ENCODE measurements at places on chromosomes 7 and 10. TPM values are rescaled to one million over a fixed set of nuclear protein-coding genes. Genes with fewer than 3 reads are reported as not detected.

HGF gene
- 1.7 TPM for total RNA-seq

ADRB1 gene
- 1.6 TPM for total RNA-seq

PCLO gene
- total RNA-seq, result 66.6 TPM

TMEM273 gene
- total RNA-seq, result 2.8 TPM

GFRA1 gene
- 30.4 TPM for total RNA-seq

BLNK gene
- total RNA-seq, result 0.27 TPM

ADIRF gene
- 3.2 TPM for total RNA-seq

SCART1 gene
- total RNA-seq, result 2.5 TPM

SHTN1 gene
- 22.9 TPM for total RNA-seq

HIF1AN gene
- total RNA-seq, result 22.0 TPM

TMEM176A gene
- total RNA-seq, result 1.5 TPM

CAMK2B gene
- 33.6 TPM for total RNA-seq

OR2A12 gene
- not detected for total RNA-seq

MMD2 gene
- 5.2 TPM for total RNA-seq

ZNF239 gene
- 14.1 TPM for total RNA-seq

GBX1 gene
- total RNA-seq, result not detected

TCERG1L gene
- total RNA-seq, result 6.8 TPM

UPK3B gene
- 2.1 TPM for total RNA-seq

Data from cerebellum (tissue), 4 donors.